NK-92 treated with Interleukin-12 subunit alpha and Interleukin-12 subunit beta, amount 100 ng/mL, for 24 hours (cell line): ENCODE measurements at places on chromosomes 16 and 17.

GRCh38 chr17:4679658-4680057 is 24.3 kb downstream of the PELP1 start:
- DNase-seq, result no peak

GRCh38 chr17:56142325-56142724 is 10.9 kb upstream of the ANKFN1 start:
- DNase-seq, result no peak

DNA sequence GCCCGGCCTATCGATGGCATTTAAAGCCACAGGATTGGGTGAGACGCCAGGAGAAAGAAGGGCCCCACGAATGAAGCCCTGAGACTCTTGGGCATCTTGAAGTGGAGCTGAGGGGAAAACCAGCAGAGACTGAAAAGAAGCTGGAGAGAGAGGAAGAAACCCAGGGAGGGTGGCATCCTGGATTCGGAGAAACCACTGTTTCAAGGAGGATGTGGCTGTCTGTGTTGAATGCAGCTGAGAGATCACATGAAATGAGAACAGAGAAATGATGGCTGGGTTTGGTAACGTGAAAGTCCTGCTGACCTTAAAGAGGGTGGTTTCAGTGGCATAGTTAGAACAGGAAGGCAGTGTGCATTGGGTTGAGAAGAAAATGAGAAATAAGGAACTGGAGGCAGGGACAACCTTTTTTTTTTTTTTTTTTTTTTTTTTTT is 3.8 kb downstream of the TNFSF12 start:
- no peak for DNase-seq

- DNase-seq, result no peak
Measured at GRCh38 chr16:89697161-89697615, 4.3 kb downstream of the SPATA2L start.

DNA sequence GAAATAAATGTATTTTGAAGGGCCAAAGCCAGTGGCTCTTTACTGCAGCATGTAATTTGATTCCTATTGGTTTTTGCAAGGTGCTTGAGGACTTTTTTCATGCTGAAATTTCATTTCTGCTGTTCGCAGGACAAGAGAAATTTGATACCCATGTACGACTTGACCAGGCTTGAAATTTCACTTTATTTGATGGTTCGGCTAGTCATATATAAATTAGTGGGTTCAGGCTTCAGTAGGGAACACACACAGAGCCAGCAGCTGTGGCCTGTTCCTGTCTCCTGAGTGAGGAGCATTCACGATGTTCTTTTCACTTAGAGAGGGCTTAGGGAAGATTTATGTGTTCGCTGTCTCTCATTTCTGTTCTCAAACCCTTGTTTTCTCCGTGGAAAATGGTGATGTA is 258.4 kb upstream of the CACNG5 start:
- DNase-seq, result no peak

DNA sequence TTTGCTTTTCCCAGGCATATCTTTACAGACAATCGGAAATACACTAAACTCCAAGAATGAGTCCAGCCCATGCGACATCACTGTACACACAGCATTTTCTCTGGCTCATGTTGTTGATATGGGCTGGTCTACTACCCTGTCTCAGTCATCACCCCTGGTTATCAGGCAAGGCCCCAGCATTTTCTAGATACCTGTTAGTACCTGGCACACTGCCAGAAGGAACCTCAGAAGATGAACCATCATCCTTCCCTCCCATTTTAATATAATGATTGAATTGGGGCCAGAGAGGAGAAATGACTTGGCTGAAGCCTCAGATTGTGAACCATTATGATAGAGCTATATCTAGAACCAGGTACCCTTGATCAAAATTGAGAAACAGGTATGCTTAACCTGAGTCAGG is 406.2 kb downstream of the CDH11 start:
- DNase-seq, result no peak

DNA sequence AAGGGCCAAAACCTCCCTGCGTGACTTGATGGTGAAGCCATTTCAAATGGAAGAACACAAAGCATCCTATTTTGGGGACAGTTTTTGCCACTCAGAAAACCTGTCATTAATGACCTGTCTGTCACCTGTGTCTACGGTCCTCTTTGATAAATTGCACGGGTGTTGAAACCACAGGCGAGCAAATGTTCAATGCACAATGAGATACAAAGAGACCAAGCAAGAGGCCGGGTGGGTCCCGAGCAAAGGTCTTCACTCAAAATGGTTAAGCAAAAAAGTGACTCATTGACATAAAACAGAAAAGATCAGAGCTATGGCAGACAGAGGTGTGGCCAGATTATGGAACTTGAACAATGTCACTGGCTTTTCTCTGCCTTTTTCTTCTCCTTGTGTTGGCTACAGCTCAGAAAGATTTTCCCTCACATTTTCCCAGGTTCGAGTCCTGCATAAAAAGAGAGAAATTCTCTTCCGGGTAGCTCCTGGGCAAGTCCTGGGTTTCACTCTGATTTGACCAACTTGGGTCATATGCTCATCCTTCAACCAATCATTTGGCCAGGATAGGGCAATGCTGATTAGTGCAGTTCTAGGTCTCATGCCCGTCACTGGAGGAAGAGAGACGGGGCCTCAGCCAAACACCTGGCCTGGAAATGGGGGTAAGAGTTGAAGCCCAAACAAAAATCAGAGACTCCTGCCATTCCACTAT is 92.2 kb downstream of the CMC2 start:
- no peak for DNase-seq

GRCh38 chr17:67569873-67570272 is 147.9 kb upstream of the NOL11 start:
- DNase-seq, result no peak

- DNase-seq, result no peak
Measured at GRCh38 chr16:56113223-56113622, 78.1 kb upstream of the GNAO1 start.

DNA sequence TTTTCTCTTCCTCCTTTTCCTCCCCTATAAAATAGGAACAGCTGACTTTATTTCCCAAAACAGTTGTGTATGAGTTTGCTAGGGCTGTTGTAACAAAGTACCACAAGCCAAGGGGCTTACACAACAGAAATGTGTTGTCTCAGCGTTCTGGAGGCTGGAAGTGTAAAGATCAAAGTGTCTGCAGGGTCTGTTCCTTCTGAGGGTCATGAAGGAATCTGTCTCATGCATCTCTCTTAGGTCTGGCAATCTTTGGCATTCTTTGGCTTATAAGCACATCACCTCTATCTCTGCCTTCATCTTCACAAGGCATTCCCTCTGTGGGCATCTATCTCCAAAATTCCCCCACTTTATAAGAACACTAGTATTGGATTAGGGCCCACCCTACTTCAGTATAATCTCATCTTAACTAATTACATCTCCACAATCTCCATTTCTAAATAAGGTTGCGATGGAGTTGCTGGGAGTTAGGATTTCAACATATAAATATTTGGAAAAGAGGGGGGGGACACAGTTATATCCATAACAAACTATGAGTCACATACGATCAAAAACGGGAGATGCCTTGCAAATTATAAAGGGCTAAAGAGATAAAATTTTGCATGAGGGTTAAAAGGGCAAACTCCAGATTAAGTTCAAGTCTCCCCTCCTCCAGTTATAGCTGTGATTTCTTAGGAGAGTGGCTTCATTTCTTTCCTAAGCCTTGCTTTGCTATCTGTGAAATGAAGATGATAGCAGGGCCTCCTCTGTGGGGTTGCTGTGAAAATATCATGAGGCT is 109.7 kb downstream of the VAT1L start:
- no peak for DNase-seq

- no peak for DNase-seq
Measured at GRCh38 chr17:41013606-41014005, 4.7 kb upstream of the KRTAP3-1 start.

DNA sequence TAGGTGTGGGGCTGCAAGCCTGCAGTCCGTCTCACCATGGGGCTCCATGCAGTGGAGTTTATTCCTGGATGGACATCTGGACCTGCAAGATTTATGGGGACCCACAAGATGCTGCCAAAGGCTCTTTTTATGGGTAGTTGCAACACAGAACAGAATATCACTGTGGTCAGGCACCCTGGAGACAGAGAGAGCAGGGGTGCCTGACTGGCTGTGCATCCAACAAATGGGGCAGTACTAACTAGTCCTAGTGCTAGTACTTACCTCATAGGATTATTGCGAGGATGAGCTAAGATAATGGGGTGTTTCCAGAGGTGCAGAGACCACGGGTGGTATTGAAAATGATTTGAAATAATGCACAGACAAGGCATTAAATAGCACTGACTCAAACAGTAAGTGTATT is 42.4 kb upstream of the MMP2 start:
- DNase-seq, result no peak

DNA sequence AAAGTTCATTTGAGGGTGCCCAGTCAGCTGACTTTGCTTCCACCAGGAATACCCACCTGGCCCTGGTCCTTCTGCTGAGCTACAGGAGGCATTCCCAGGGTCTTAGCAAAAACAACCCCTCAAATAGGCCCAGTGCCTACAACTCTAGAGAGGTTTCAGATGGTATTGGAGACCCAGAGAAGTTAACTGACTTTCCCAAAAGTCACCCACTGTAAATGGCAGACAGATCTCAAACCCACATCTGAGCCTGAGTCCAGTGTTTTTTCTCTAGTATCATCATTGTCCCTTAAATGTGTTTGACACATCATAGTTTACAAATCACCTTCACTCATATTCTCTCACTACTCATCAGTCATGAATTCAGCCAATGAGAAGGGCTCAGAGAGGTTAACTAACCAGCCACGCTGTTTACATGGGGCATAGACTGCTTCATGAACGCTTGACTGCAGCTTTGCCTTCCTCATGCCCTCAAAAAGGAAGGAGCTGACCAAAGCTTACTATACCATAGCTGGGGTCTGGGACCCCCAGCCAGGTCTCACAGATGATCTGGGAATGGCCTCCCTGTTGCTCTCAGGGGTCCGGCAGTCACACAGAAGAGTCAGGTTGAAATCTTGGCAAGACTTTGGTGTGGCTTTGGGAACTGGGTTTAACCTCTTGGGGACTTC is 3.7 kb downstream of the PHOSPHO1 start:
- DNase-seq, result no peak

- DNase-seq, result no peak
Measured at GRCh38 chr17:51165680-51166197, 472 bp upstream of the NME2 start.

- no peak for DNase-seq
Measured at GRCh38 chr16:52384378-52384777, 162.6 kb downstream of the TOX3 start.

- no peak for DNase-seq
Measured at GRCh38 chr17:68682903-68683302, 81.7 kb upstream of the FAM20A start.

- DNase-seq, result no peak
Measured at GRCh38 chr16:84749072-84749471, 49.3 kb downstream of the USP10 start.

- DNase-seq, result no peak
Measured at GRCh38 chr16:47949276-47949675, 206.5 kb downstream of the ABCC12 start.

GRCh38 chr17:79948945-79949655 is 86.6 kb downstream of the TBC1D16 start:
- no peak for DNase-seq

GRCh38 chr16:3952737-3953131 is 72.2 kb upstream of the CREBBP start:
- no peak for DNase-seq

DNA sequence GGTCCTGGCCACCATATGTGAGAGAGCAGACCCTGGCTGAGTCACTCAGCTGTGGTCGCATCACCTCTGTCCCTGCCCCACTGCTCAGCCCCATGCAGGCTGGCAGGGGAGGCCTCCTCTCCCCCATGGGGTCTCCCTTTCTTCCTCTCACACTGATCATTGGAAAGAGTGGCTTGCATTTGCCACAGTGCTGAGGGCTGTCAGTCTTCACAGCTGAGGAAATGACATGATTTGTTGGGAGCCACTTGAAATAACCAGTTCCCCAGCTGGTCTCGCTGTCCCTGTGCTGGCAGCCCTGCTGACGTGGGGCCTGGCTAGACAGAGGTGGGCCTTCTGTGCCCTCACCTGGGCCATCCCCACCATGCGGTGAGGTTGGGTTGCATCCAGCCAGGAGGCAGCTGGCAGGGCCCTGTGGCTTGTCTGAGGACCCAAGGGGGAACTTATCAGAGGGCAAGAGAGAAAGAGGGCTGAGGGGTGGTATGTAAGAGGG is 30.1 kb upstream of the MED9 start:
- no peak for DNase-seq

DNA sequence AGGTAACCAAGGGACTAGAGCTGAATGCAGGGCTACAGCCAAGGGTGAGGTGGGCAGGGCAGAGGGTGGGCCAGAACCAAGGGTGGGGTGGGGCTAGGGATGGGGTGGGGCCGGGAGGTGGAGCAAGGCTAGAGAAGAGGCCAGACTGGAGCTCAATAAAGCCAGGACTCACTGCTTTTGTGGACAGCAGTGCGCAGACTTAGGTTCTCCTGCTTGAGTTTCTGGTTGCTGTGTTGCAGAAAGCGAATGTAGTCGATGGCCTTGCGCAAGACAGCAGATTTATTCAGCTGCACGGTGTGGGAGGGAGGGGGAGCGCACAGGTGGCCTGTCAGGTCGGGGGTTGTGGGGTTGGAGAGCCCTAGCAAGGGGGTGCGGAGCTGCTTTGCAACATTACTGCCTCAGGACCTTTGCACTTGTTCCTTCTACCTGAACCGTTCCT is 18.7 kb downstream of the SREBF1 start:
- DNase-seq, result no peak

- no peak for DNase-seq
Measured at GRCh38 chr16:85349365-85350145, 237.3 kb upstream of the CIBAR2 start.

DNA sequence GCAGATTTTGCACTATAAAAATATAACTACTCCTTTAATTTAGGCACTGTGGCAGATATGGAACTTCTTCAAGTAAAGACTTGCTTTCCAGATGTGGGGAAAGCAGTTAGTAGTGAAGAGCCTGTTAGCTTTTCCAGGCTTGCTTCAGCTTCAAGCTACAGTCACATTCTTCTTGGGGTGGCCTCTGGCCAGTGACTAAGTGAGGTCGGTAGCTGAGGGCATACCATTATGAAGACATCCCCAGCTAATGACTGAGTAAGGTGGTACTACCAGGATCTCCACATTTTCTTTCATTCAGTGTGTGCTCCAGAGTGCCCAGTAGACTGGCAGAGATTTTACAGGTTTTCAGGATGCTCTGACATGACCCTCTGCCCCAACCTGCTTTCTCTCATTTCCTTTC is 167.1 kb upstream of the KIF2B start:
- no peak for DNase-seq

DNA sequence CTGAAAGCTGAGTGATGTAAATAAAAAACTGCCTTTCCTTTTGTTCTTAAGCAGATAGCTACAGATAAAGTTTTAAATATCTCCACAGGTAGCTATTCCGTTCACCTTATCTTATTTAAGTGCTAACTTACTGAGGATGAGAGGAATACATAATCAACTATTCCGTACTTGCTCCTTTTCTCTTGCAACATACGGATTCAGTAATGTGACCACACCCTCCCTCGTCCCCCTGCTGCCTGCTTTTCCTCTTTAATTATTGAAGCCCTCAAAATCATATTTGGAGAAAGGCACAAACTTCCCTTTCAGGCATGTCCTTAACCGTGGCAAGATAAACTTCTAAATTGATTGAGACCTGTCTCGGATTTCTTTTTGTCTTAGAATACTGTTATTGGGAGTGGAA is 101.4 kb downstream of the MAP2K4 start:
- no peak for DNase-seq
